ENCODE measurements at places on chromosomes 1 and 21. TPM values are rescaled to one million over a fixed set of nuclear protein-coding genes. Genes with fewer than 3 reads are reported as not detected.

LAPTM5 gene
- not detected for total RNA-seq

PRKAB2 gene
- total RNA-seq: 31.0 TPM

DNA sequence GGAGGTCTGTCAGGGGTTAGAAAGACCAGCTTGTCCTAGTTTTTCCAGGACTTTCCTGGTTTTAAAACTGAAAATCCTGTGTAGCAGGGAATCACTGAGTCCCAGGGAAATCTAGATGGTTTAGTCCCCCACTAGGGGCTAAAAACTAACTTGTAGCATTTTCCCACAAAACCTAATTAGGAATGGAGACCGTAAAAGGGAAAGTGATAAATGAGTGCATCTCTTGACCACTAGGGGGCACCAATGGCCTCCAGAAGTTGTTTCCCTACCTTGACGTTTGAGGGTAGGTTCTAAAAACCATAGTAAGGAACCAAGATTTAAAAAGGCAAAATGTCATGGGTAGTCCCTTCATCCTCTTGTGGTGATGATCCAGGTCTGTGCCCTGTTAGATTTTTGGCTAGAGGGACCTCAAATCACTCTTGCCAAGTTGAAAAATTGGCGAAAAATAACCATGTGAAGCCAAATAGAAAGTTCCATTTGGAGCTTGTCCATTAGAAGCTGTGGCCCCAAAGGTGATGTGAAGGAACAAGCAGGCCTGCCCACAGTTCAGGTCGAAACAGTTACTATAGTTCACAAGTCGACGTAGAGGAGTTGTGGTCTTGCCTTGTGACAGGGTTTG, 24.5 kb downstream of the CLIC6 start:
- DNase-seq: peak; percentile 78

C1orf226 gene
- 11.3 TPM for total RNA-seq

DNA sequence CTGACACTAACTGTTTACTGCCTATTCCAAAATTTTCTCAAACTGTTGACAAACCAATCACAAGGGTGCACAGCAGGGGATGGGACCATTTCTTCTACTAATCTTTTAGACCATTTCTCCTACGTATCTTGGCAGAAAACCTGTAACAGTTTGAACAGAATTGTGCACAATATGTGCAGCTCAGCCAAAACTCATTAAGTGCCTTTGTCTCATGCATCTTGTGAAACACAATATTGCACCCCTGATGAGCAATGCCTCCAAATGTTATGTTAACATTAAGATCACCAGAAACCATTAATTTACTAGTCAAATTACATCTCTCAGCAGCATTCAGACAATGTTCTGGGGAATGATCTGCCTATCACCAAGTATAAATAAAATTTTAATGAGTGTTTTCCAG, 247.5 kb downstream of the NRIP1 start:
- no peak for DNase-seq

RNU1-4 gene
- total RNA-seq: under 0.01 TPM

DNA sequence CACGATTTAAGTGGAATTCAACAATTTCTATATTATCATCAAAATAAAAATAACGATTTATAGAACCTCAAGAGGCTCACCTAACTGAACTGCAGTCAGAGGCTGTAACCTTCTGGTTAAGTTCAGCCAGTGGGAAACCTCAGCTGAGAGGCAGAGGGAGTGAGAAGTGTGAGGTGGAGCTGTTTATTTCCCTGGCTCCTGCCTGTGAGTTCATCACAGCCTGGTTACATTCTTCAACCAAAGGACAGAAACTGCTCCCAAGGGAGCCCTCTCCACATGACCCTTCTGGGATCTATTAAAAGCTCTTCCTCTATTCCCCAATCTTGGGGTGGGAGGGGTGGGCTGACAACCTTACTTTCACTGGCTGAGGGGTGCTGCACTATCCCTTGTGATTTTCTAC, 22.2 kb downstream of the DYNLT5 start:
- no peak for DNase-seq

DNA sequence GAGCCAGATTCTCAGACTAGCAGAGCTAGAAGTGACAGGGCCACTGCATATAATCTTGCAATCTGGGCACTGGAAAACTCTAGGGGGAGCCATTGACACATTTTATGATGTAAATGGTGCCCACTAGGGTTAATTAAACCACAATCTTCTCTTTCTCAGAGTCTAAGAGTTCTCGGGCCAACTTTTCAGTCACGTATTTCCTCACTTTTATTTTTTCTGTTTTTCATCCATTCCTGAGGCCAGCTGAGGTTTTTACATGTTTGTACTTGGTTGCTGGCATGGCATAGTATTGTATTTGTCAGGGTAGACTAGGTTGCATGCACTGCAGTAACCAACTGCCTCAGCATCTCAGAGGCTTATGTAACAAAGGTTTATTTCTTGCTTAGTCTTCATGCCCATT, 138.2 kb downstream of the ZNF326 start:
- DNase-seq: peak; percentile 80

C8A gene
- total RNA-seq: not detected

DYRK3 gene
- total RNA-seq: 22.7 TPM

SLC6A9 gene
- 1.4 TPM for total RNA-seq

RIMKLA gene
- 5.4 TPM for total RNA-seq

GRCh38 chr1:178686407-178686806, 38.6 kb upstream of the RALGPS2 start:
- no peak for DNase-seq

MX2 gene
- total RNA-seq: 3.3 TPM

SAMD11 gene
- total RNA-seq: not detected

- DNase-seq: peak; percentile 36
Measured at GRCh38 chr21:29943885-29944284, 4.1 kb upstream of the GRIK1 start.

- DNase-seq: peak; percentile 74
Measured at GRCh38 chr1:226870401-226871279, at the start of gene PSEN2. TSS of gene PSEN2 (plus strand) at chr1:226870616. CDS start at chr1:226881908, 11,292 bp downstream.

GRCh38 chr1:171457412-171457811, 27.9 kb upstream of the PRRC2C start:
- DNase-seq: peak; percentile 4

- peak; percentile 32 for DNase-seq
Measured at GRCh38 chr1:17706445-17706844, 48.7 kb upstream of the ACTL8 start.

DNA sequence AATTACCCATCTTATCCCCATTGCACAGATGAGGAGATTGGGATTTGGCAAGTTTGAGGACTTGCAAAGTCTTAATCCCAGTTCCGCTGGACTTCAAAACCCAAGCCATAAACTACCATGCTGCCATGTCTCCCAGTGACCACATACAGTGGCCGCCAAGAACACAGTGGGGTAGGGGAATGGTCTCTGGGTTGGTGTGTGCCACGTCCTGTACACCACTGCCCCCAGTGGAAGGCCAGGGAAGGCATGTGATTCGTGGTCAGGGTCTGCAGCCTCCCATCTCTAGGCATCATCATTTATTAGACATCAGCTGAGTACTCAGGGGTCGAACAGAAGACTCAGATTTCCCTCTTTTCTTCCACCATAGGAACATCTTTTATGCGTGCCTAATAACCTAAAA, 76.0 kb downstream of the MAN1C1 start:
- peak; percentile 67 for DNase-seq

DNA sequence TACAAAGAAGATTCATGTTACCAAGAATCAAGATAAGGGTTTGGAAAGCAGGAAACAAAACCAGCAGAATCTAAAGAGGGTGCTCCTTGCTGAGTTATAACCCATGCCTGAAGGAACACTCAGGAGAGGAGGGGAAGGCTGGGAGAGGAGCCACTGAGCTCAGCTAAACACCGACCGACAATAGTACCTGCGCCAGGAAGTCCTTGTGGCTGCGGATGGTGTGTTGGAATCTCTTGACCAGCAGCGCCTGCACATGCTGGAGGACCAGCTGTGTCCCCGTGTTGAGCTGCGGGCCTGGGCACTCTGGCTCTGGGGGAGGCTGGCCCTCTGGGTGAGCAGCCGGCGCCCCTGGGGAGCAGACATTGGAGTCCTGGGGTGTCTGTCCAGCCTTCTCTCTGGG, 89.4 kb downstream of the ABCA4 start:
- DNase-seq: no peak

DNA sequence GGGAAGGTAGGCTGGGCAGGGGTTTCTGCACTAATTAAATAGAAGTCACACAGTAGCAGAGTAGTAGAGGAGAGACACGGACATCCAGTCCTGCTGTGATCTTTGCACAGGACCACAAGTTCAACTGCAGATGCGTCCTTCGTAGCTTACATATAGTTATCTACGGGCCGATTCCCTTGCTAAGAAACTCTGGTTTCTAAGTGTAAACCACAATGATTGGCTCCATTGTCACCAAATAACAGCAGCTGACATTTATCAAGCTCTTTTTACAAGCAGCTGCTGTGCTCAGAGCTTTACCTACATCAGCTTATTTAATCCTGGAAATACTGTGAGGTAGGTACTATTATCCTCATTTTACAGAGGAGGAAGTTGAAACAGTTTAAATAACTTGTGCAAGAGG, 3.1 kb downstream of the SLC45A3 start:
- no peak for DNase-seq

DMAP1 gene
- 22.3 TPM for total RNA-seq

DNA sequence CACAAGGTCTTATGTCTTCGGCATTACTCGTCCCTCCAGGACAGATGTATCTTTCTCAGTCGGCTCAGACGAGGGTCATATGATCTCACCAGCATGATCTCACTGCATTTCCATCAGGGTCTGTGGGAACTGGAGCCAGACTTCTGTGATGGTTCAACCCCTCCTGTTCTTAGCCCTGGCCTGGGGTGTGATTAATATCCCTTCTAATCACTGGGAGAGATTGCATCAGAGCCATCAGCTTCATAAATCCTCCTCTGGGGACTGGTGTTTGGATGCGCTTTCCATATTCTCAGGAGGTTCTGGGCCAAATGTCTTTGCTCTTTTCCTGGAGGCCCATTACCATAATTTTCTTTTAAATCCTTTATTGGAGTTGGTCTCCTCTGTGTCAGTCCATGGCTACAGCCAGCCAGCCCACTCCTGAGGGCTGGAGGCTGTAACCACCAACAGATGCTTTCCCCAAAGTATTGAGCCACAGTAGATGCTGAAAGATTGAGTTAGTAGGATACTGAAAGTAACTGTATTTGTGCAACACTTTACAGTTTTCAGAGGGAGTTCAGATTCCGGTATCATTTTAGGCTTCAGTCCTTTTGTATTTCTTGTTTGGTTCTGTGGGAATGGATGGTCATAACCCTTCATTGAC, 20.0 kb downstream of the CACNA1E start:
- DNase-seq: no peak

ETV3L gene
- not detected for total RNA-seq

DNA sequence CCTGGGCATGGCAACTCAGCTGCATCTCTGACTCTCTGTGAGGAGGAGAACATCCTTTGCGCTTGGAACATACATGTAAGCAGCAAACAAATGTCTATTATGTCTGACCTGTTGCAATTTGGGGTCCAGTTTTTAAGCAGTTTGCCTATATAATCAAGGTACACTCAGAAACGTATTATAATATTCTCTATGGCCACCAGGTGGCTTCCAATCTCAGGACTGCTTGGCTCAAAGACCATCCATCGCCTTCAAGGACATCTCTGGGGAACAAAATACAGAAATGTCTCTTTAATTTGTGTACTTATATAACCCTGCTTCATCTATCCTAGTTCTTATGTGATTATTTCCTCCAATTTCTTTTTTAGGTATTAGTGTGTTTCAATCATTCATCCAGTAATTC, 227.2 kb downstream of the OLFM3 start:
- DNase-seq: peak; percentile 51

- no peak for DNase-seq
Measured at GRCh38 chr1:240693036-240693435, 81.1 kb upstream of the GREM2 start.

GRCh38 chr1:204459706-204460105, 34.9 kb downstream of the PIK3C2B start:
- no peak for DNase-seq

DNA sequence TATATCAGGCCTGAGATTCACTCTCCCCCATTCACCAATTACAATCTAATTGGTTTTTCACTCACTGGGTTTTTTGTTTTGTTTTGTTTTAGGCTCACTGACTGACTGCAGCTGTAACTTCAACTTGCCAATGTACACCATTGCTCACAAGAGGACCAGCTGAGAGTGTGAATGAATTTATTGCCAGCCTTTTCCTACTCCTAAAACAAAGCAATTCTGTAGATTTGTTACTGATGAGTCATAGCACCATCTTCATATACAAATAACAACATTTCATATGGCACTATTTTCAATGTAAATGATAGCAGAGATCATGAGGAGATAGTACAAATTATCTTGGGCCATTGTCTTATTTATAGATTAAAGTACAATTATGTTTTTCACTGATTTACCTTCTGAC, 76.0 kb upstream of the DPYD start:
- DNase-seq: no peak

GRCh38 chr1:58401991-58402390, 144.5 kb downstream of the OMA1 start:
- no peak for DNase-seq

DNA sequence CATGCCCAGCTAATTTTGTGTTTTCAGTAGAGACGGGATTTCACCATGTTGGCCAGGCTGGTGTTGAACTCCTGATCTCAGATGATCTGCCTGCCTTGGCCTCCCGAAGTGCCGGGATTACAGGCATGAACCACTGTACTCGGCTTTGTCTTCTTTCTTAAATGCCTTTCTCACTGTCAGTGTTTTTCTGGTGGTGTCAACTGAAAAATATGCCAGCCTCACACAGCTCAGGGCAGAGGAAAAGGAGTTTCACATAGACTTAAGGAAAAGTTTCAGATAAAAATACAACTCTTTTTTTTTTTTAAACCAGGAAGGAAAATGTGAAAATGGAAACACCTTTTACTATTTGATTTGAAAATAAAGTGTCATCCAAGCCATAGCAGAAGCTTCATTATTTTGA, 4.6 kb upstream of the MAB21L3 start:
- DNase-seq: no peak

DNA sequence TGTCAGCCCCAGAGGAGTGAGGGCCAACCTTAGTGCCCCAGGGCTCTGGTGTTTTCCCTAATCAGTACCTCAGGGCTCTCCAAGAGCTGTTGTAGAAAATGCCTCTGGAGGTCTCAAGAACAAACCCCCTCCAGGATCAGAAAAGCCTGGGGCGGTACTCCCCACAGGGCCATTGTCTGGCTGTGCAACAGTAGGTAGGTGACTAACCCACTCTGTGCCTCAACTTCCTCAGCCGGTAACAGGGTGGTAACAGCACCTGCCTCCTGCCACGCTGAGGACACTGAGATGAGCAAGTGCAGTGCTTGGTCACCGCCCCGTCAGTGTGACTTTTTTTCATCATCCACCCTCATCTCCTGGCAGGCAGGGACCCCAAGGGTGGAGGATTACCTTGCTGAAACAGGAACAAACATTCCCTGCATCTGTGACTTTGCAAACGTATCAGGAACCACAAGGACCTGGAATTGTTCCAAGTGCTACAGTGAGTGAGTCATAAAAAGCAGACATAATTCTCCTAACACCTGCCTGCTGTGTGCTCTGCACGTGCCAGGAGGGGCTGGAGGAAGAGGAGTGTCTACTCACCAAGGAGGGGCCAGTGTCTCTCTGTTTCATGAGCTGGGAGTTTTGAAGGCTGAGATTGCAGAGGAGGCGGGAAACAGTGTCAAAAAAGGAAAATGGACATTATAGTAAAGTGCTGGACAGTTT, 440.8 kb downstream of the NPHP4 start:
- no peak for DNase-seq

UBE2U gene
- total RNA-seq: not detected

FCRL6 gene
- not detected for total RNA-seq

S100A9 gene
- total RNA-seq: not detected

- DNase-seq: peak; percentile 15
Measured at GRCh38 chr1:158212320-158212719, 31.6 kb downstream of the CD1D start.

GRCh38 chr1:115196296-115196695, 107.0 kb upstream of the TSPAN2 start:
- DNase-seq: no peak

Measured in neural progenitor cell (in vitro differentiated cells).